ENCODE measurements at places on chromosomes 3 and 15.

- DNase-seq, result no peak
These were observed 79.1 kb downstream of the SLC49A4 start for GRCh38 chr3:122873741-122874515.

DNA sequence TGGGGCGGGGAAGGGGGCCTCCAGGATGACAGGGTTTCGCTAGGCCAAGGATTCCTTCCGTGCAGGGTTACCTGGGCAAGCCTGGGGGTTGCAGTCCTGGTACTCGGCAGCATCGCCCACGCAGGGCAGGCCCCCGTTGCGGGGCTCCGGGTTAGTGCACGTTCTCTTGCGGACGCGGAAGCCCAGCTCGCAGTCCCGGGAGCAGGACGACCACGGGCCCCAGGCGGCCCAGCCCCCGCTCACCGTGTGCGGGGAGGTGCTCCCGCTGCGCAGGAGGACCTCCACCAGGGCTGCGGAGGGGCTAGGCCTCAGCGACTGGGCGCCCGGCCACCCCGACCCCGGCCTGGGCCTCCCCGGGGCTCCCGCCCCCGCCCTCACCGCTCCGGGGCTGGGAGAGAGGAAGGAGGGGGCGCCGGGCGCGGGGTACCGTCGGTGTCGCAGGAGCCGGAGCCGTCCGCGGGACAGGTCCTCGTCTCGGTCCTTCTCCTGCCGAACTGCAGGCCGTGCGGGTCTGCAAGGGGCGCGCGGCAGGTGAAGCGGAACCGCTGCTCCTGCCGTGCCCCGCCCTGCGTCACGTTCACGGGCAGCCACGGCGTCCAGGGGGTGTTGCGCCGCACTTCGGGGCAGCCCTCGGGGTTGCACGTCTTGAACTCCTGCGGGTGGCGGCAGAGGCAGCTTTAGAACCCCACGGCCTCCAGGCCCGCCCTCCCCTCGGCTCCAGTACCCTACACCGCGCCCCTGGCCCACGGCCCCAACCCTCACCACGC, 114.6 kb downstream of the SEMA5B start:
- DNase-seq, result no peak

DNA sequence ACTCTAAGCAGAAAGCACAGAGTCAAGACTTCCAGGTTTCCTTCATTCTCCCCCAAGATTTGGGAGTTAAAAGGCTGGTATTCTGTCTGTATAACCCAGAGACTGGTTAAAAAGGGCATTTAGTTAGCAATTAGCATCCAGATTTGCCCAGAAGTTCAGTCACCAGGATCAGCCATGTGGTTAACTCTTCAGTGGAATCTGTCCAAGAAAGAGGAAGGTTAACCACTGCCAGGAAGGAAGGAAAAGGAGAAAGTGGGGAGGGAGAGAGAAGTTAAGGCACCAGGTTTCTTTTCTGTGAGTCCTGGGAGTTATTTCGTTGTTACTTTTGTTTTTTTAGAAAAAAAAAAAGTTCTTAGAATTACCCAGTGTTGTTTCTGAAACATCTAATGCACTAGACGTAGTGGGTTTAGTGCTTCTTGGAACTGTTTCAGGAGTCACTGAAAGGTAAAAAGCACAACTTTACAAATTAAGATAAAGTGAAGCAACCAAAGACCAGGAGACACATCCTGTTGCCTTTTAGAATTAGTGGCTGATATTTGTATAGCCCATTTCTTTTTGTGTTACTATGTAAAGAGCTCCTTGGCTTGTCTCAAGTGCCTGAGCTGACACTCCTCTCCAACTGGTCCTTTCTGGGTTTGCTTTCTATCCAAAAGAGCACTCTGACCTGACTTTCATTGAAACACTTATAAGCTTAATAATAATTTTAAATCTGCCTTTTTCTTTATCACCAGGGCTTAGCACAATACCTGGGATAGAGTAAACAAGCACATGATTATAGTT, 128.6 kb downstream of the ABI3BP start:
- no peak for DNase-seq

DNA sequence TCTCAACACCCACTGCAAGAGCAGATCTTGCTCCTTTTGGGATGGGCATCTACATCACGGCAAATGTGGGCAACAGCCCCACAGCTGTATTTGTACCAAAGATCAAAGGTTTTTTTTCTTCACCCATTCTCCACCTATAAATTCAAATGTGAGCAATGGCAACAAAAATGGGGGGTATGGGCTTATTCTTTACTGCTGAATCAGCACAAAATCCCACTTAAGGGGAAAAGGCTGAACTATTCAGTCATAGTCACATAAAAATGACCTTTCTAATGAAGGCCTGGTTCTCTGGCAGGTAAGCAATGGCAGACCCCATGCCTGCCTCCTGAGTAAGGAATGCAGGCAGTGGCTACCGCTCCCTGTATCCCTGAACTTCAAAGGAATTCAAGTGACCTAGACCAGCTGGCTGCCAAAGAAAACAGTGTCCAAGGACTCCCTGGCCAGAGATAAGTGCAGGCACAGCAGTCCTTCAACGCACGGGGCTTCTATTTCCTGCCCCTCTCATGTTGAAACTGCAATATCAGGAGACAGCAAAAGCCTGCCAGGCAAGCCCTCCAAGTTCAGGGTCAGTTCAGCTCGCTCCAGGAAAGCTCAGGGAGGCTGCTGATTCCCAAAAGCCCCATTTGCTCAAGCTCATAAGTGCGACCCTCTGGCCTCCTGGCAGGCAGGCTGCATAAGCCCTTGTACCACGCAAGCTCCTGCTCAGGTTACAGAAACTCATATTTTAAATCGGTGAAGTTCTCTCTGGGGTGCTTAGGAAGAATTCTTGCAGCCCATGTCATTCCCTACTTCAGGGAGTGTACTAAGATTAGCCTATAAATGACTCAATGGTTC, 134.1 kb downstream of the PDZRN3 start:
- no peak for DNase-seq

GRCh38 chr15:100784493-100785180, 95.0 kb upstream of the ALDH1A3 start:
- DNase-seq, result no peak

DNA sequence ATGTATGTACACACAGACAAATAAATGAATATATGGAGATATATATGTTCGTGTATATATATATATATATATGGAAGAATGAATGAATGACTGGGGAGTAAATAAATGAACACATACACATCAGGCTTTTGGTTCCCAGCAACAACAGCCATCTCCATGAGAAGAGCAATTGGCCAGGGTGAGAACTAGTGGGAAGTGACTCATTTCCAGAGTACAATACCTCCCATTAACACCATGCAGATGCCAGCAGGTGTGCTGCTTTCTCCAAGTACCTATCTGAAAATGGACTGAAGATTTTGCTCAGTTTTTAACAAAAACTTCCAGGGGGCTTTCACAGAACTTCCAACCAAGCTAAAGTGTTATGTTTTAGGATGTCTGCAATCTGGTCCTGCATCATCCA, 179.8 kb upstream of the SLC2A2 start:
- no peak for DNase-seq

DNA sequence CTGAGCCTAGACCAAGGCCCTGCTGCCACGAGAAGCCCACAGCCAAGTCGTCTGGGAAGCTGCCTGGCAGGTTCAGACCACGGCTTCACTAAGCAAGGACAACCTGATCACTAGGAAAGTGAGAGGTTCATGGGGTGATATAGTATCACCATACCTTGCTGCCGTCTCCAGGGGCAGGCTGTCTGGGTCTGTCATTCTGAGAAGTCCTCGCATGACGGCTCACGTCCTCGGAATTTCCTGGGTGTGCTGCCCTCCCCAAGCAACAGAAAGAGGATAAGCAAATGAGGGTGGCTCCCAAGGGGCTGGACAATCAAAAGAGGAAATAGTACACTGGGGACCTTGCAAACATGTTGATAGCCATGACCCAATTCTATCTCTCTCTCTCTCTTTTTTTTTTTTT, 207.4 kb upstream of the IGF1R start:
- DNase-seq, result no peak

DNA sequence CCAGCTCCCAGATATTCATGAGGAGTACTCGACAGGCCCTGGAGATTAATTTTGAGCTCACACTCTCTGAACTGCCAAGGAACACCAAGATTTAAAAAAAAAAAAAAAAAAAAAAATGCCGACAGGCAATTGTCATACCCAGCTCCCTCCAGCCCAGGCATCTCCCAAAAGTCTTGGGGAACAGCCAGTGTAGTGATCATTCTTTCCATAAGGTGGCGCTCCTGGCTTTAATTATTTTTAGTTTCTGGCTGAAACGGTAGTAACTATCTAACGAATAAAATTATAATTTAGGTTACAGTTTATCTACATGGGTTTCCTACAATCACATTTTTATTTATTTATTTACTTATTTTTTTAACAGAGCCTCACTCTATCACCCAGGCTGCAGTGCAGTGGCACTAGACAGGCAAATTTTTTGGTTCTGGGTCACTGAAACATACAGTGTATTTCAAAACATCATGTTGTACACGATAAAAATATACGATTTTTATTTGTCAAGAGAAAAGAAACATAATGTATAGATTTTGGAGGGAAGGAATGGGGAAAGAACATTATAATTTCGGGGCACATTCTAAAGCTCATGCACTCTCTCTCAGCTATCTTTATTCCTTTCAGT, 157.3 kb downstream of the ADAMTS9 start:
- no peak for DNase-seq

- no peak for DNase-seq
These were observed 100.3 kb downstream of the ZIC1 start for GRCh38 chr3:147509448-147509847.

- no peak for DNase-seq
These were observed 113.7 kb downstream of the LIPC start for GRCh38 chr15:58545307-58546065.

- DNase-seq, result no peak
These were observed 3.5 kb upstream of the KLF15 start for GRCh38 chr3:126360714-126361060.

DNA sequence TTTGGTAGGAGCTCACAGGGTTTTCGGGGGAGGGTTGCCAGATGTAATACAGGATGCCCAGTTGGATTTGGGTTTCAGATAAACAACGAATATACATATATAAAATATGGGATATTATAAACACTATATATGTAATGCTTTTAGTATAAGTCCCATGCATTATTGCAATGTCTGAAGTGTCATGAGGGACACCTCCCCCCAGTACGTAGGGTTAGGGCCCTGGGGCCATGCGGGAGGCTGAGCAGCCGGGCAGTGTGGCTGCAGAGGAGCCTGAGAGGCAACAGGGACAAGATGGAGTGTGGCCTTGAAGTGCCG, 148.9 kb downstream of the SMAD6 start:
- no peak for DNase-seq

GRCh38 chr3:194489736-194490612, 3.2 kb upstream of the ATP13A3 start:
- DNase-seq, result no peak

DNA sequence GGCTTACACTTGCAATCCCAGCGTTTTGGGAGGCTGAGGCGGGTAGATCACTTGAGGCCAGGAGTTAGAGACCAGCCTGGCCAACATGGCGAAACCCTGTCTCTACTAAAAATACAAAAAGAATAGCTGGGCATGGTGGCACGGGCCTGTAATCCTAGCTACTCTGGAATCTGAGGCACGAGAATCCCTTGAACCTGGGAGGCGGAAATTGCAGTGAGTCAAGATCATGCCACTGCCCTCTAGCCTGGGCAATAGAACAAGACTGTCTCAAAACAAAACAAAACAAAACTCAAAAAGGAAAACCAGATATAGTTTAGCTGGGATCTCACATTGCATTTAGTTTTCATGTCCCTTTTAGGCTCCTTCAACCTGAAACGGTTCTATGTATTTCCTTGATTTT, 2.9 kb upstream of the USP50 start:
- DNase-seq, result no peak

DNA sequence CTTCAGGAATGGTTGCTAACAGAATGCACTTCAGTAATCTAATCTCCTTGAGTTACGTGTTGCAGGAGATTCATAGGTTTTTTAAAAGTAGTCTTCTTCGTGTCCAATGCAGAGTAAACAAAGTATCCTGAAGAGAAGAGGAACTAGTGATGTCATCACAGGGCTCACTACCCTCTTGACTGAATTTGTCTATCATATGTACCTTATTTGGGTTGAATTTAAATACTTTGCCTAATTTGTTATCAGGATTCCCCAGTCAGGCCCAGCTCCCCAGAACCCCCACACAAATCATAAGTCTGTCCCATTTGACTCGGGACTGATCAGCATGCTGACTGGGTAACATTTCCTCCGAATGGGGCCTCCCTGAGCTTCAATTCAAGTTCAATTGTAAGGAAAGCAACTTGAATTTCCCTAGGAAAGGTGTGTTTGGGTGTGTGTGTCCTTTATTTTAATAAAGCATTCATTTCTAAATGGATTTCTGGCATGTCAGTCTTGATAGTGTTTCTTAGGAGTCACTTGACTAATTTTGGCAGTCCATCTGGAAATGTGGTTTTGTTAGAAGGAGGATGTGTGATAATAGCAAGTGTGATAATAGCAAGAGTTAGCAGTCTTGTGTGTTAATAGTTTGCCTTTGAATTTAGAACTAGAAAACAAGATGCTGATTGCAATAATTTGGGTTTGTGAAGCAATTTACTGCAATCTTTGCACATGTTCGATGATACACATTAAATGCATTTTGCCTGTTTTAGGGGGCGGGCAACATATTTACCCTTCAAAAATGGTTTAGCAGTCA, 21.9 kb downstream of the OXNAD1 start:
- no peak for DNase-seq

DNA sequence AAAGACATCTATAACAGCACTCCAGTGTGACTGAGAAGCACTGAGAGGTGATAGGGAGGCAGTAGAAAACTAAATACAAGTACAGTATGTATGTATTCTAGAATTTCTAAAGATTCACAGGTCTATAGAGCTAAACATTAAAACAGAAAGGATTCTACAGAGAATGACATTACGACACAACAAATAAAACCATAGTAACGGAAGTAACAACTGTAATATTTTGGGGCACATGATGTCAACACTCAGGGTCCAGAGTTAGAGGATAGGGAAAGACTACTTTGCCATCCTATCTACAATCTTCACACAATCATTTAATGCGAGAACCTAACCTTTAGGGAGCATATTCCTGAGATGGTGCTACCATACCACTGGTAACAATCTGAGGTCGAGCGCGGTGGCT, 13.6 kb downstream of the UBXN7 start:
- no peak for DNase-seq

DNA sequence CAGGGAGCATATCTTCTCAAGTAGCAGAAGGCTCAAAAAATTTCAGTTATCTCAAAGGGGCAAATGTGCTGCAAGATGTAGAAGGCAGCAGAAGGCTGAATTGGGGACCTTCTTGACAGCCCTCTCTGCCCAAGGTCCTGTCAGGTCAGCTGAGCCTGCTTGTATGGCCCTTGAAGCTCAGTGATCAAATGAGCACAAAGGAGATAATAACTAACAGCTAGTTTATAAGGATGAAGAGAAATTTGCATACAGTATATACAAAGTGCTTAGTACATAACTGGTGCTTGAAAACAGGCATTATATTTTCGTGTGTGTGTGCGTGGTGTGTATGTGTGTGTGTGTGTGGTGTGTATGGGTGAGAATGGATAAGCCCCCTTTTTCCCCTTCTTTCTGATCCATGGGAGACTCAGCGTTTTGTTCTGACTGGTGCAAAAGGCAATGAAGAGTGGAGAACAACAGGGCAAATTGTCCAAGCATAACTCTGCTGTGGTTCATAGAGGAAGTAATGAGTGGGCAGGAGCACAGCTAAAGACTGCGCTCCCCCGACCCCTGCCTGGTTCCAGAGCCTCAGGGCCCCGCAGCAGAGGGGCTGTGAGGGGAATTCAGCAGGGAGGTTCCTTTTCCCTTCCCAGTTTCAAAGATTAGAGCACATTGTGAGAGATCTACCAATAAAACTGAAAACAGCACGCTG, 356.8 kb upstream of the NR2F2 start:
- no peak for DNase-seq

Data from stimulated activated CD8-positive, alpha-beta memory T cell treated with anti-CD3 and anti-CD28 coated beads, Interleukin-4, amount 100 ng/mL, for 4 hours (primary cell).